RPMI7951 (cell line): ENCODE measurements at places on chromosomes 3 and 15. TPM values are rescaled to one million over a fixed set of nuclear protein-coding genes. Genes with fewer than 3 reads are reported as not detected.

Gene GP9
- total RNA-seq: not detected in 2 replicates

Gene KIF15
- total RNA-seq: 30.2 and 41.2 TPM in 2 replicates

Gene KNG1
- total RNA-seq: not detected in 2 replicates

Gene ITIH1
- total RNA-seq: not detected in 2 replicates

Gene RARB
- 37.4 and 48.5 TPM in 2 replicates for total RNA-seq

Gene TRA2B
- 259 and 300 TPM in 2 replicates for total RNA-seq

- no peak for DNase-seq
These were observed 223.7 kb upstream of the BCHE start for GRCh38 chr3:166060789-166061479.

DNA sequence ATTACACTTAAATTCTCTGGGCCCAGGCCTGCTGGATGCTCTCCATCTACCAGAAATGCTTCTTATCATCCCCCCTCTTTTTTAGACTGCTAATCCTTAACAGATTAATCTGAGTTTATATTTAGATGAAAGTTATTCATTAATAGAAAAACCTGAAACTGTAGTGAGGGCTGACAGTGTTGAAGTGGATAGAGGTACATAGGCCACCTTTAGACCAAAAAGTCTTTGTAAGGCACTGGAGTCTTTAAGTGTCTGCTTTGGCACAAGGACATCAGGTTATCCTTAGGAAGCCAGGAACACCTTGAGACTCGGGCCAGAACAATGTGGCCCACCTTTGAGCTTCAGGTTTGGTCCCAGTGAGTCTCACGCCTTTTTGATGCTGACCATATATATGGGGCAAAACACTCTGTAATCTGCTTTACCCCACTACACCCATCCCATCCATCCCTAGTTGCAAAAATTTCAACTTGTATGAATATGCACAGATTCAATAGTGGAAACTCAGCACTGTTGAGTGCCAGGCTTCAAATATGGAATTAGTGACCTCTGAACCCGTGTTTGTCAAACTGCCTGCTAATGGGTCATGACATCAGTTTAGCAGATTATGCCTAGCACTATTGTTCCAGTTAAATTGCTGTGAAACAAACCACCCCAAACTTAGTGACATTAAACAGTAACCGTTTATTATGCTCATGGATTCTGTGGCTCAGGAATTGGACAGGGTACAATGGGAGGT is 44.0 kb downstream of the PDE8A start:
- no peak for DNase-seq

DNA sequence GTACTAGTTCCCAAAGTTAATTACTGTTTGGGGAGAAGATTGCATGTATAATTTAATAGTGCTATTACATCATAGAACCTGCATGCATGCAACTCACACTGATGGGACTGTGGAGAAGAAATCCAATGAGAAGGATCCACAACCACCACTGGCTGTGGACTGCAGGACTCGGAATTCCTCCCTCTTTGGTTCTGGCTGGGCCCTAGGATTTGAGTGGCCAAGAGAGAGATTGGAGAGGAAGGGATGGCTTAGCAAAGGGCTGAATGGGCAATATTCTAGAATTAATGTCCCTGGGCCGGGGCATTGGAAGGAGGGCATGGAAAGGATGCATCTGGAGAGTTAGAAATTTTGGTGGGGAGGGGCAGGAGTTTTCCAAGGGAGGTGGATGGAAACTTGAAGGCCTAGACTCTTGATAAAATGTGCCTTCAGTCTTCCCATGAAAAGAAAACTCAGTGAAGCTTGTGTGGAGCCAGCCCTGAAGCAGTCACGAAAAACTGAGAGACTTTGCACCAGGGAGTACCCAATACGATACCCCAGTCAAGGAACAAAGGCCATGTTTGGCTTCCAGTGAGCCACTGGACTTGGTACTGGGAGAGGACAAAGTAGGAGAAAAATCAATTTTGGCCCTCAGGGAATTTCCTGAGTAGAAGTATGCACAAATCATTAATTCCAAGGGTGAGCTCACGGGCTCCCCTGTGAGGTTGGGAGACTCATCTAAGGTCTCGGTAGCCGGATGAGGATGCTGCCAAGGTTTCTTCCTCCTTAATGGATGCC is 31.4 kb upstream of the TPM1 start:
- no peak for DNase-seq

DNA sequence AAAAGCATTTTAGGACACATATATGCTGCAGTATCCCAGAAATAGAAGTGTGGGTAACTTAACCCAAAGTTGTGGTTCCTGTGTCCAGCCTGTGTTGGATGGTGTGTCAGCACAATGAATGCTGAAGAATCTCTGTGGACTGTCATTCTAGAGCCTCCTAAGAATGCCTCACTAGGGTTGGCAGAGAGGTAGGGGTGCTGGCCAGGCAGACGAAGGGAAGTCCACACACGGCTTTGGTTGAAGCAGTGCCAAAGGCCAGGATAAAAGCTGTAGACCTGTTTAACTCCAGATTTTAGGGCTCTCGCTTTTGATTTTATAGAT is 43.7 kb upstream of the TIPARP start:
- no peak for DNase-seq

GRCh38 chr15:33374226-33374914 is 63.6 kb downstream of the RYR3 start:
- DNase-seq: no peak
